Mammary microvascular endothelial cell (primary cell): ENCODE measurements at places on chromosomes 3 and 15. TPM values are rescaled to one million over a fixed set of nuclear protein-coding genes. Genes with fewer than 3 reads are reported as not detected.

The SLC28A2 gene
- total RNA-seq: not detected in 2 replicates

The STARD9 gene
- total RNA-seq: 4.7 and 5.5 TPM in 2 replicates

The BDH1 gene
- total RNA-seq: 4.2 and 5.2 TPM in 2 replicates

The RBP2 gene
- total RNA-seq: not detected in 2 replicates

The PIGZ gene
- total RNA-seq: 2.5 and 4.6 TPM in 2 replicates

The TUBGCP5 gene
- total RNA-seq: 13.9 and 15.1 TPM in 2 replicates

The ITIH1 gene
- total RNA-seq: not detected in 2 replicates

The FETUB gene
- not detected in 2 replicates for total RNA-seq

The CAPN3 gene
- 0.54 and 0.67 TPM in 2 replicates for total RNA-seq

The GPR27 gene
- not detected in 2 replicates for total RNA-seq

The TMCO5A gene
- total RNA-seq: not detected in 2 replicates

The FGF7 gene
- under 0.01 TPM in 1 of 2 replicates, not detected in the other for total RNA-seq

The CHRNB4 gene
- not detected in 2 replicates for total RNA-seq

The RASGRF1 gene
- total RNA-seq: 0.07 and 0.69 TPM in 2 replicates

The A4GNT gene
- not detected in 2 replicates for total RNA-seq

The GOLGA8K gene
- not detected in 2 replicates for total RNA-seq

The GOLGA8M gene
- 0.20 and 0.73 TPM in 2 replicates for total RNA-seq

The MB21D2 gene
- total RNA-seq: 29.3 and 30.3 TPM in 2 replicates

The THAP10 gene
- 4.5 and 5.8 TPM in 2 replicates for total RNA-seq

The COL6A5 gene
- not detected in 2 replicates for total RNA-seq

The C3orf22 gene
- total RNA-seq: not detected in 2 replicates

The ZNF654 gene
- 5.2 and 6.1 TPM in 2 replicates for total RNA-seq

The POLR2M gene
- 23.4 and 69.9 TPM in 2 replicates for total RNA-seq

The ANKRD34C gene
- not detected in 2 replicates for total RNA-seq

The IQCF5 gene
- not detected in 2 replicates for total RNA-seq

The SMCO1 gene
- total RNA-seq: not detected in 2 replicates

The ITIH4 gene
- 0.15 TPM in 1 of 2 replicates, not detected in the other for total RNA-seq

The TMC3 gene
- total RNA-seq: not detected in 2 replicates

The ERICH6 gene
- not detected in 2 replicates for total RNA-seq

The ARGFX gene
- total RNA-seq: not detected in 2 replicates

The GXYLT2 gene
- total RNA-seq: 0.07 and 0.64 TPM in 2 replicates

The SHC4 gene
- total RNA-seq: 0.30 and 0.40 TPM in 2 replicates

The SEMA3G gene
- 3.5 and 3.6 TPM in 2 replicates for total RNA-seq

The RYR3 gene
- total RNA-seq: not detected in 2 replicates

The APOD gene
- 9.9 and 12.7 TPM in 2 replicates for total RNA-seq

The GOLGA6A gene
- not detected in 2 replicates for total RNA-seq

The TP63 gene
- total RNA-seq: not detected in 2 replicates

The COLQ gene
- 0.05 and 0.93 TPM in 2 replicates for total RNA-seq

The KNG1 gene
- total RNA-seq: not detected in 2 replicates

The GABRA5 gene
- not detected in 2 replicates for total RNA-seq

The TMEM212 gene
- not detected in 2 replicates for total RNA-seq

The CHCHD4 gene
- 14.7 and 14.8 TPM in 2 replicates for total RNA-seq
